ENCODE measurements at places on chromosomes 12 and 14.

DNA sequence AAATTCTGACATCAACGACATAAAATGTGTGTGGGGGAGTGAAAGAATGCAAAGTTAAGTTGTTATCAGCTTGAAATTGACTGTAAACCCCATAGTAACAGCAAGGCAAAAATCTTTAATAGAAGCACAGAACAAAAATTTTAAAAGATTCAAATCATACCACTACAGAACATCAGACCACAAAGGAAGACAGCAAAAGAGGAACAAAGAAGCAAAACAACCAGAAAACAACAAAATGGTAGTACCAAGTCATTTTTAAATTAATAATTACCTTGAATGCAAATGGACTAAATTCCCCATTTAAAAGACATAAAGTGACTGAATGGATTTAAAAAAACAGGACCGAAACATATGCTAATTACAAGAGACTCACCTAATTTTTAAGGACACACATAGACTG, 31.3 kb downstream of the A2M start:
- no peak for DNase-seq

DNA sequence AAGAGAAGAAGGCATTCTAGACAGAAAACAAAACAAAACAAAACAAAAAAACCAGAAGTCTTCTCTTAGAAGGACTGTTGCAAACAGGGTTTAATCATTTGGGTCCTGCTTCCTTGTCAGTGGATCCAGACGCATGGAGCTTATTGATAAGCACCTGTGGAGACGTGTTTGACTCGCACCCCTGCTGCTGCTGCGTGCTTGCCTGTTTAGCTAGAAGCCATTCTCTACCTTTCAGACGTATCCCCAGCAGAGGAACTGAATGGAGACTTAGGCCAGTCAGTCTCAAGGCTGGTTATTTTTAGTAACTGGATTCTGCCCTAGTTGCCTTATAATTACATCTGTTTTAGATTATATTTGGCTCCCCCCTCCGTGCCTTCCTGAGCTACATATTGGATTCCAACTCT, 186.1 kb upstream of the EEA1 start:
- no peak for DNase-seq

DNA sequence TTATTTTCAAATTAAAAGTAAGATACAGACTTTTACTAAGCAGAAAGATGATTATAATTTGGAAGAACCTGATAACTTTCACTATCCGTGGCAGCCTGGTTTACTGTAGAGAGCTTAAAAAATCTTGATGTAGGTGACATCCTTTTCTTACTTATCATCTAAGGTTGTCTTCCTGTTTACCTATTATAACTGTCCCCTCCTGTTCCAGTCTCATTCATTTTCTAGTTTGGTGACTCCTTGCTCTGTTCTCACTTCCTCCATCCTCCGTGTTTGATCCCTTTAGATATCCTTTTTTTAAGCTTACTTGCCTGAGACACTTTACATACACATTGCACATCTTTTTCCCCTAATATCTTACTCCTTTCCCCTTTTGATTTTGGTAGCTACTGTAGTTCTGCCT, 27.5 kb downstream of the CCDC91 start:
- no peak for DNase-seq

DNA sequence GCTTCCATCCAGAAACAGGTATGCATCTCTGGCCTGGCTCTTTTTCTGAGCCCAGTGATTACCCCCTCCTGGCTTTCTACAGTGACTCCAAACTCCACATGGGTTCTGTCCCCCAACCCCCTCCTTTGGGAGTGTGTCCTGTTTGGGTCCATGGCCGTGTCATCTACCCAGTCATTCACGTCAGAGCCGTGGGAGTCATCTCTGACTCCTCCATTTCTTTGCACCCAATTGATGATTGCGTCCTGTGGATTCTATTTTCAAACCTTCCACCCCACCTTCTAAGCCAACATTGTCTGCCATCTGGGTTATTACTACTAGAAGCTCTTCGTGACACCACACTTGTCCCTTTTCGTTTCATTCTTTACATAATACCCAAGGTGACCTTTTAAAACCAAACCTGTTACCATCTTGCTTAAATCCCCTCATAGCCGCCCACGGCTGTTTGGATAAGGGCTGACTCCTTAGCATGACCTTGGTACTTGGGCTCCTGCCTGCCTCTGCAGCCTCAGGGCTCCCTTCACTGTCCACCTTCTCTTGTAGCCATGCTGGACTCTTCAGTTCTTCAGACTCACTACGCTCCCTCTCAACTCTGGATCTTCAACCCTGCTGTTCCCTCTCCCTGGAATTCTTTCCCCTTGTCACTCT, 38.1 kb upstream of the NT5DC3 start:
- DNase-seq, result no peak

DNA sequence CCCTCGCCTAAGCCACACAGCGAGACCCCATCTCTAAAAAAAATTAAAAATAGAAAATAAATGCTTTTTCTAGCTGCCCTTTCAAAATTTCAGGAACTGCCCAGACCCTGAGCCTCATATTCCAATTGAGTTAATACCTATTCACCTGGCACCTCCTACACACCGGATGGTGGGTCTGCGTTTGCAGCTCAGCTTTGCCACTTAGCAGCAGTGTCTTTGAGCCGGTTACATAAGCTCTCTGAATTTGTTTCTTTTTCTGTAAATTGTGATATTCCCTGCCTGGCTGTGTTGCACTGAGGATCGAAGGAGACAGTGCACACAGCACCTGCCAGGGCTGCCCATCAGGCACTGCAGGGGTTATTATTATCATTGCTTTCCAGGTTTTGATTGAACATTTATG, 125.6 kb downstream of the EML1 start:
- no peak for DNase-seq

DNA sequence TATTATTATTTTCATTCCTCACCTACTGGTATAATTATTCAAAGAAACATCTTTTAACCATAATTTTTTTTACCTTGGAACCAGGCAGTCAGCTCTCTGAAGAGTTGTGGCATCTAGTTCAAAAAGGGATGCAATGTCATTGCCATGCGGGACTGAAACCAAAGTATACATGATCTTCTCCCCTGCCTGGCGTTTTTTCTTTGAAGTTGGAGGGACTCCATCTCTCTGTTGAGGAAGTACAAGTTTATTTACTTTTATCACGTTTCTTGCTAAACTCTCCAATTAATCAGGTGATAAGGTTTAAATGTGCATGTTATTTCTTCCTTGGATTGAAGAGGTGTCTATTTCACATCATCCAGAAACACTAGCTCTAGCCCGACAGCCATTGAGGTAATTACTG, 146.6 kb downstream of the ITPR2 start:
- DNase-seq, result no peak

DNA sequence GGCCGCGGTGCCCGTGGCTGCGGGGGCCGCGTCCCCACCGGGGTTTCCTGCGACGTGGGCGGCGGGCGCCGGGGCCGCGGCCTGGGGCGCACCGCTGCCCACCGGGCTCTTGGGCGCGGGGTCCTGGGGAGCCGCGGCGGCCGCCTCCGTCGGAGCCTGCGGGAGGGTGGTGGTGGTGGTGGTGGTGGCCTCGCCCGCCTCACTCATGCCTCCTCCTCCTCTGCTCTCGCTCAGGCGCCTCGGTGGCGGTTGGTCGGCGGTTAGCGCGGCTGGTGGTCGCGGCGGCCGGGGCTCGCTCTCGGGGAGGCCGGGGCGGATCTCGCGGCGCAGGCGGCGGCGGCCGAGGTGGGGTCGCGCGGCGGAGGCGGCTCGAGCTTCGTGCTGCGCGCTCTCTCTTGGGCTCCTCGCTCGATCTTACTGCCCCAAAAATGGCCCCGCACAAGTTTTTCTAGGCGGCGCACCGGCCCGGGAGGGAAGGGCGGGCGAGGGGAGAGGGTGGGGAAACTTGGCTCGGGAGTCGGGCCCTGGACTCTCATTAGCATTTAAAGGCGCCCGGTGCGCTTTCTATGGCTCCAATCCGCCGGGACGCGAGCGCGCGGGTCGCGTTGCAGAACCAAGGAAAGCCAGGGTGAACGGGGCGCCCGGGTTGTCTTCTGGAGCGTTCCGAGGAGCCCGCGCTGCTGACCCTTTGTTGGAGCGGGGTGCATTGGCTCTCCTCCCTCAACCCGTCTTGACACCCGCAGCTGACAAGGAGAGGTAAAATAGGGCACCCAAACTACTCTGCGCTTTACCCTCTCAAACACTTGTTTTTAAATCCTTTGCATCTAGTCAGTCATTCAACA, at the start of gene YBX3:
YBX3 (minus strand) TSS at position 419 of the 842 bp plus-strand sequence; CDS start at position 207, 212 bp downstream.
- DNase-seq, result peak; percentile 95

DNA sequence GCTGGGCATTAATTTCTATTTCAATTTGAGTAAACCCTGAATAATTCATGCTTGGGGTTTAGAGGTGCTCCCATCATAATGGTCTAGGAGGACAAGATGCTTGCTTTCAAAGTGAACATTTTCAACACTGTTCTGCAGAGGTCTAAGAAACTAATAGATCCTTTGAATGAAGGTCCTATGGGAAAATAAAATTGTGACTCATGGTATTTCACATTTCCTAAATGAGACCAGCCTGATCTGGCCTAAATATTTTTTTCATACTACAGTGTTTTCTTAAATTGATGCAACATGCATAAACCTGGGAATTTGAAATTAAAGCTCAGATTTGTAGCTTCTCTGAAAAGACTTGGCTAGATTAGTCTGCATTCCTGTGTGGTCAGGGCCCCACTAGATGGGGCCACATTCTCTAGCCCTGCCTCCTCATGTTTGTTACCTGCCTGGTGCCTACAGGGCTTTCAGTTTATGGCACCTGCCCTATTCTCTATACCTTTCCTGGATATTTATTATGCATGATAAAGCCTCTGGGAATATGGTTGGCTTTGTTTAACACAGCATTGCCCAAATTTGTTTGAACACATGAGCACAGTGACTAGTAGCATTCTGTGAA, 112.7 kb downstream of the METTL25 start:
- peak; percentile 38 for DNase-seq

DNA sequence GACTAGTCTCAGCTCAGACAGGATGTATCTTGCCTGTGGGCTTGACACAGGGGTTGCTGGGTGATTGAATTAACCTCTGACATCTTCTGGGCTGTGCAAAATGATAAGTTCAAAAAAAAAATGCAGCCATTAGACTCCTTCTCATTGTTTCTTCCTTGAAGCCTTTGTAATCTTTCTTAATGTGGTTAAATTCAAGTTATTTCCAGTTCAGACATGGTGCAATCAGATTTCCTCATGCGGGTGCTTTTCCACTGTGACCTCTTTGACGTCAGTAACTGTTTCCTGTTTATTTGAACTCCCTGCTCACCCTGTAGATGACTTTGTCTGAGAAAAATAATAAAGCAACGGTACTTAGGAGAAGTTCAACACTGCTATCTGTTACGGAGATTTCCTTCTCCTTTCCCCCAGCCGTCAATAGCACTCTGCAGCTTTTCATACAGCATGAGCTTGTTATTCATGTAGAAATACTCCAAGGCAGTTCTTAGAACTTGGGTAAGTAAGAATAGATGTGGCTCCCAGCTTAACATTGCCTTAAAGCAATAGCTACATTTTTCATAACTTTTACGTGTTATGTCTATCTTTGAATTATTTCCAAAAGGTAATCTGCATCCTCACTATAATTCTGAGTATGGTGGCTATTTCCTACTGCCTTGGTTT, 155.5 kb downstream of the PRKCH start:
- no peak for DNase-seq

DNA sequence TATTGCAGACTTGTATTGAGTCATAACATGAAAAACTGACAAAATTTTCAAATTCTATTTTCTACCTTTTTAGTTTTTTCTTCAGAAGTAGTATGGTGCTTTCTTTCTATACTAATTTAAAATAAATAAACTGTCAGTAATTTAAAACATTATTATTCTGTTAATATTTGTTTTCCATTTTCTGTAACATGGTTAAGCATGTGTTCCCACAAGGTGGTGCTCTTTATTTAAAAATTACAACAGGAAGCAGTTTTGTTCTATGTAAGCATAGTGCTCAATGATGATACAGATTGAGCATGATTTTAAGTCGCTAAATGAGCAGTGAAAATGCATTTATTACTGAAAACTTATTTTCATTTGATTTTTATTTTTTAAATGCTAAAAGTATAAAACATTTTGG, 114.6 kb downstream of the PPFIA2 start:
- DNase-seq, result no peak

DNA sequence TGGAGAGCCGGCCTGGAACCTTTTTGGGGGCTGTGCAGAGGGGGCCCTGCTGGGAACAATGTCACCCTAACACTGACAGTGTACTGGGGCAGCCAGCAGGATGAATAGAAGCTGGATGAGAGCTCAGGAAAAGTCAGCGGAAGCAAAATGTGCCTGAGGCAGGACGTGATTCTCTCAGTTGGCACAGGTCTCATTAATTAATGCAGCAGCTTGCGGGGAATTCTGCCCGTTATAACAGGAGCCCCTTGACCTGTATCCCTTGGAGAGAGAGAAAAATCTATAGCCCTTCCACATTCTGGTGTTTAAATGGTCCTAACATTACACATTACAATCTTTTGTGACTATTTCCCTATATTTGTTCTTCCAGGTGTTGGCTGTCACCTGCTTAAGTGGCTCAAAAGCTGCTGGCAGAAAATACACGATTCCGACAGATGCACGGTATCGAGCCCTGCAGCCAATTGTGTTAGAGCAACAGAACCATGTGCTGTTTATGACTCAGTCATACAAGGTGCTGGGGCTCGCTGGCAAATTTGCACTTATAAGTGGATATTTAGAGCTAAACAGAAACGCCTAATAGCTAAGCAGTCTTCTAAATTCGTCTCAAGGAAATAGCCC, 854.7 kb downstream of the AACS start:
- no peak for DNase-seq

DNA sequence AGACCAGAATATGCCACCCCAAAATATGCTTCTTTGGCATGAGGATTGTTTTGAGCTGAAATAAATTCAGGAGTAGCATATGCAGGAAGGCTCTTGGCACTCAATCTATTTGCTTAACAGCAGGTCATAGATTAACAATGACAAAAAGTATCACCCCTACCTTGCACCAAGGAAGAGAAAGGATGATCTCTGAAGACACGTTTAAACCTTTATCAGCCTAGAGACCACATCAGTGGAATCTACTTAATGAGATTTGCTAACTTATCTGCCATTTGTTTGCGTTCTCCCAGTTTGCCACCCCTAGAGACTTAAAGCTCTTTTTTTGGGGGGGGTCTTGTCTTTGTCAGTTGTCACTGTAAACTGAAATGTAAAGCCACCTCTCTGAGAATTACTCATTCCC, 1278.7 kb upstream of the USP15 start:
- DNase-seq, result no peak

- DNase-seq, result peak; percentile 57
Observed at GRCh38 chr14:98466807-98467206, 805.2 kb downstream of the BCL11B start.

DNA sequence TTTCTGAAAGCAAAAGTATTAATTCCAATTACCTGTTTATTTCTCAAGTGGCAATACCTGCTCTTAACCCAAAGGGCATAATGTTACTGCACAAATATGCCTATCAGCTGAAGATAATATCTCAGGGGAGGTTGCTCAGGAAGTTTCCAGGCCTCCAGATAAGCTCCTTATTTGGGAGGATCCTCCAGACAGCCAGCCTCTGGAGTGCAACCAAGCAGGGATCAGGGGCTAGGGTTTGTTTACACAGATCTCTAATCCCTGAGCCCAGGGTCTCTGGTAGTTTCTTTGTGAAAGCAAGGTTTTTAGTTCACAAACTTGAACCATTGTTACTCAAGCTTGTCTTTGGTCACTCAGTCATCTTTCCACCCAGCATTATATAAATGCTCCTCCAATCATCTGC, 124.4 kb downstream of the SLC38A4 start:
- no peak for DNase-seq
